ENCODE measurements at places on chromosomes 2 and 18. TPM values are rescaled to one million over a fixed set of nuclear protein-coding genes. Genes with fewer than 3 reads are reported as not detected.
A peak's percentile ranks its signal among the peaks of the same experiment; 100 is the strongest.

DNA sequence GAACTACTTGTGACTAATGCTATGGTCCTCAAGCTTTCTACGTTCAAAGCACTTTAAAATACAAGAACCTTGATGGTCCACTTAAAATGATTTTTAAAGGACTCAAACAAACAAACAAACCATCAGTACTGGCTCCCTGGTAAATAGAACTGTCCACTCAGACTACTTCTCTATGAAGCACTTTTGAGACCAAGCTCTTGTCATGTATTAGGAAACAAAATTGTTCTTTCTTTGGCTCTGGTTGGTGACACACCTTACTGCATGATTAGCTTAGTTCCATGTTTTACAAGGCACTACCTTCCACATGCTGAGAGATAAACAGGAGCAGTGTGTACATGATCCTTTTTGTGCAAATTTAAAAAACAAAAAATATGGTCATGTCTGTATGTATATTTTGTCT lies 19.7 kb downstream of the DARS1 start:
- no peak for DNase-seq

GRCh38 chr2:127637725-127638252 lies 8.2 kb upstream of the GPR17 start:
- peak; percentile 100 for DNase-seq

GRCh38 chr2:237320801-237321560 lies 93.0 kb downstream of the COL6A3 start:
- no peak for DNase-seq

GRCh38 chr2:200708943-200709342 lies 102.8 kb upstream of the BZW1 start:
- DNase-seq = no peak

DSG3 gene
- 1.4 TPM for total RNA-seq

DNA sequence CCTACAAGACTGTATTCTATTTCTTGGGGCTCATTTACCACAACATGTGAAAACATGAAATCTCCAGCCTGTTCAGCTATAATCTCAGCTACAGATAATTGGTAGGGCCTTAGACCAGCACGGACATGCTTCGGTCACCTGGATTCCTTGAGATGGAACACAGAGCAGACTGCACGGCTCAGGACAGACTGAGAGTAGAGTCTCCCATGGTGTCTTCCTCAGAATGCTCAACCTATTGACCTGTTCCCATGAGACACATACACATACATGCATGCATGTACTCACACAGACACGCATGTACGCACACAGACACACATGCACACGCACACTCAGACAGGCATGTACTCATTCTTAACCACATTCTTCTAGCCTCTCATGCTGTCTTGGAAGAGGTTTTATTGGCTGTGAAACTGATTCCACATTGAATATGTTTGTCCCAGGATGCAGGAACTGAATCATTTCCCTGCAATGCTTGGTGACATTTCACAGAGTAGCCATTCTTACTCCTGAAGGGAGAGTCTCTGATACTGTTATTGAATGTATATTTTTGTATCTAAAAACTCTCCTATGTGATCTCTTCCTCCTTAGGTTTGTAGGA lies 23.5 kb upstream of the BZW1 start:
- DNase-seq = no peak
